Stimulated activated CD4-positive, alpha-beta T cell treated with anti-CD3 and anti-CD28 coated beads, Interleukin-12 subunit alpha, Interleukin-12 subunit beta, amount 100 ng/mL, for 24 hours (primary cell): ENCODE measurements at places on chromosomes 7 and 10.

DNA sequence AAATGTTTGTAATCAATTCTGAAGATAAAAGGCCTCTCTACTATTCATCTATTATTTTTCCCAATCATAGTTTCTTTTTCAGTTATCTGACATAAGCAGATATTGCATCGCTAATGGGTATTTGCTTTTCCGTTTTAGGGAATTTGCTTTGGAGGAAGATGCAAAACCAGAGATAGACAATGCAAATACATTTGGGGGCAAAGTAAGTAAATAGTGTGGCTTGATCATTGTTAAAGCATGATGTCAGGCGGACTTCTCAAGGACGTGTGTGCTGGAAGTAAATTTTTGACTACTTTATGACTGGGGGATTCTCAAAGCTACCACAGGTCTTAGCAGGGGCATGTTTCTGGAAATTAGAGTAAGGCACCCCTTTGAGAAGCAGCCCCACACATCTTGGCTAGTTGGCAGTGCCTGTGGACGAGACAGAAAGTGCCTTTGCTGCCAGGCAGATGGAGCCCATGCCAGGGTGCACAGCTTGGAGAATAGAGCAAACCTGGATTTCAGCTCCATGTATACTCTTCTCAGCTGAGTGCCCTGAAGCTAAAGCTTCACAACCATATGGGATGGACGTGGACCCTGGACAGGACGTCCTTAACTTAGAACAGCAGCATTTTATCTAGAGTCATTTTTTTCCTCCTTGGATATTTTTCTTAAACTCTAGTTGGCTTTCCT lies 68.6 kb downstream of the SRI start:
- no peak for DNase-seq

DNA sequence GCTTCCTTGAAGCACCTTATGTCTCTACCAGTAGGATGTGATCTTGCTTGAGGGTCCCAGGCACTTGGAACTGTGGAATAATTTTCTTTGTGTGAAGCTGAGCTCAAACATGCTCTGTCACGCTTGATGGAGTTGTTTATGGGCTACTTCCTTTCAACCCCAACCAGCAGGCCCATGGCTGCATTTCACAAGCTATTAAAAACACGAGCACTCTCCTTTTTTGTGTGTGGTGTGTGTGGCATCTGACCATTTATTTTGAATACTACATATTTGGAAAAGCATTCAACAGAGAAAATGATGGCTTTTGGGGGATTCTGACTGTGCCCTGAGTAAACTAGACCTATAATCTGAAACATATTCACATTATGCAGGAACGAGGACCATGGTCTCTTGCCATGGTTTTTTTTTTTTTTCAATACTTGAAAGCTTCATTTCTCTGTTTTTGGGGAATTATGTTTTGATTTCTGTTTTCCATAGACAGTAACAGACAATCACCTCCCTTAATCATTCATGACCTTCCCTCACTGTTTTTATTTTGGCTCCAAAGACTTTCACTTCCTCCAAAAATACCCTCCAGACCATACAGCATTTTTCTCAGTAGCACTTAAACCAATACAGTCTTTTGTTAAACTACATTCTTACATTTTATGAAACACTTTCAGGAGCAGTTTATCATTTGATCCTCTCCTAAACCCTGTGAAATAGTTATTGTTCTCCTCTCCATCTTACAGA lies 233.6 kb upstream of the BMPER start:
- no peak for DNase-seq

DNA sequence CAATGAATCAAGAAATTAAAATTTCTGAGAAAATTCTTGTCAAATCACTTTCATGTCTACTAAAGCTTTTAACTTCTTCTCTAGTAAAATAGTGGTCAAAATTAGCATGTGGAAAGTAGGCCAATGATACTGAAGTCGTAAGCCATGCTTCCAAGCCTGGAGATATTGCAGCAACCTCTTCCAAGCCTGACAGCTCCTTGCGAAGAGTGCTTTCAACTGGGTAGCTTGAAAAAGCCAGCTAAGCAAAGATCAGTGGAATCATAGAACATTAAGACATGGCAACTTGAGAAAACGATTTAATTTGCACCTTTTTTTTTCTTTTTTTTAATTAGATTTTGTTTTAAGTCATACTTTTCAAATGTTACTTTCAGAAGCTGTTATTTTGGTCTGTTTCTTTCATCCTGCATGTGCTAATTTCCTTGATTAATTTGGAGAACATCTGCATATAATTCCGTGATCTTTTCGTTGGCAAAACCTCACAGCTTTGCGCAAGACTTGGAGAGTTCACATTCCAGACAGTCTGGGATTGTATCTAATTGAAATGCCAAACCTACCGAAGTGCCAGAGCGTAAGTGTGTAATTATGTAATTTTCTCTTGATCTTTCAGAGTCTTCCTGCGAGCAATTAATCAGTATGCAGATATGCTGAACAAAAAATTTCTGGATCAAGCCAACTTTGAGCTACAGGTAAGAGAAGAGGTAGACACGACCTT lies 142.2 kb upstream of the INSYN2A start:
- no peak for DNase-seq

DNA sequence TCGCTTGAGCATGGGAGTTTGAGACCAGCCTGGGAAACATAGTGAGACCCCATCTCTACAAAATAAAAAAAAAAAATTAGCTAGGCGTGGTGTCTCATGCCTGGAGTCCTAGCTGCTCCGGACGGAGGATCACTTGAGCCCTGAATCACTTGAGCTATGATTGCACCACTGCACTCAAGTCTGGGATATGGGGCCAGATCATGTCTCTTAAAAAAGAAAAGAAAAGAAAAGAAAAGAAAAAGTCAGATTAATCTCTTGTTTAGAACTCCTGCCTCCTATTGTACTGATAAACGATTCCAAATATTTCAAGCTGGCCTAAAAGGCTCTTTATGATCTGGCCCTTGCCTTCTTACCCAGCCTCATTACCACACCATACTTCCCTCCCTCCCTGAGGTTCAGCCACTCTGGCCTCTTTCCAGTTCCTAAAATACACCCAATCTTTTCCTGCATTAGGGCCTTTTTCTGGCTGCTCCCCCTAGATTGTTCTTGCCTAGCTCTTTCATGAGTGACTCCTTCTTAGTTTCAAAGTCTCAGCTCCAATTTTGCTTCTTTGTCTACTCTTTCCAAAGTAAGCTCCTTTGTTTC lies 41.7 kb downstream of the VCL start:
- DNase-seq, result no peak

- no peak for DNase-seq
Observed at GRCh38 chr7:17680026-17680425, 260.3 kb downstream of the SNX13 start.

GRCh38 chr7:35747611-35748010 lies 52.7 kb upstream of the HERPUD2 start:
- DNase-seq, result no peak

- no peak for DNase-seq
Observed at GRCh38 chr10:132282667-132283603, 24.8 kb downstream of the STK32C start.
